Muscle of leg (tissue), 16 donors: ENCODE measurements at places on chromosomes 4 and X. TPM values are rescaled to one million over a fixed set of nuclear protein-coding genes. Genes with fewer than 3 reads are reported as not detected.

DAPP1 gene
- total RNA-seq: 1.9 TPM

UGT8 gene
- total RNA-seq: 0.62 TPM

AMBN gene
- not detected for total RNA-seq

RIBC1 gene
- 0.31 TPM for total RNA-seq

NAA11 gene
- total RNA-seq: 0.13 TPM
